ENCODE measurements at places on chromosomes 2 and 18.

- no peak for DNase-seq
Observed at GRCh38 chr2:67213677-67214402, 183.3 kb upstream of the ETAA1 start.

- no peak for DNase-seq
Observed at GRCh38 chr18:46738491-46738890, 18.4 kb downstream of the ST8SIA5 start.

- DNase-seq = no peak
Observed at GRCh38 chr2:158998551-158999248, 30.3 kb downstream of the TANC1 start.

DNA sequence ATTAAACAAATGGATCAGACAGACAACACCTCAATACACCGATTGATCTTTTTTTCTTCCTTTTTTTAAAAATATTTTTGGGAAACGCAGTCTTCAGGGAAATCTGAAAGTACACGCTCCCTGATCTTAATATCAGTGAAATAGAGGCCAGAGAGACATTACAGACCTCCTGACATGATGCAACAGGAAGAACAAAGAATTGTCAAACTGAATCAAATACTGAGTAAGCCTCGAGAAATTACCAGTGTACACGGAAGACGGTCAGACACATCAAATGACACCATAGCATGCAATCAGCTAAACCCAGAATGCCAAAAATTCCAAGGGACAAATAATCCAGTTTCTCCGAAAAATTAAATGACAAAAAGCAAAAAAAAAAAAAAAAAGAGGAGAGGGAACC, 80.2 kb upstream of the NFU1 start:
- no peak for DNase-seq

DNA sequence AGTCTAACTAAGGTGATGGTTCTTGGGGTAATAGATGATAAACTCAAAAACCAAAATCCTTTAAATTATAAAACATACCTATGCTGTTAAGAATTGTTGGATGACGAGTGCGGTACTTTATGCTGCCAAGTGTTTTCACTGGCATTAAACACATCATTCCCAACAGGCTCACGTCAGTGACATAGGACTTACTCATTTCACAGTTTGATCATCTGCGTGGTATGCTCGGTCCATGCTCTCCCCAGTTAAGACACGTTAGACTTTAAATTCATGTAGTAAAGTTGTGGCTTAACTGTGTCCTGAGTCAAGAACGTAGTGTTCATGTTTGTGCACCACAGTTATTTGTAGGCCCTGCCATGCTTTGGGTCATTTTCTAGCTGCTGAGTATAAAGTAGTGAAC, 125.6 kb upstream of the MYT1L start:
- no peak for DNase-seq

DNA sequence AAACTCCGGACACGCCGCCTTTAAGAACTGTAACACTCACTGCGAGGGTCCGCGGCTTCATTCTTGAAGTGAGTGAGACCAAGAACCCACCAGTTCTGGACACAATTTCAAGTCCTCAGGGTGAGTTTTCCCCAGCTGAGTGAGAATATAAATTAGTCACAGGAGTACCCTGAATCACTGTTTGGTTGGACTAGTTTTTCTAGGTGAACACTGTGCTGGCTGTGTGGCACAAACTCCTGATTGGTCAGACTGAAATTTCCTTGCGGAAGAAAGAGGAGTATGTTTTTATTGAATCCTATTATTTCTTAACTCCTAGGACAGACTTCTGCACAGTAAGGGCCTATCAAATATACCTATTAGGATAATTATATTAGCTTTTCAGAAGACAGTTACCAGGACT, 288.1 kb upstream of the UBE2E3 start:
- no peak for DNase-seq

GRCh38 chr2:55112229-55113031, 62.2 kb upstream of the RTN4 start:
- DNase-seq = no peak

Data from activated CD8-positive, alpha-beta memory T cell treated with anti-CD3 and anti-CD28 coated beads, Interleukin-2, amount 50 U/mL, for 4 hours (primary cell).